NCI-H1930 (cell line): ENCODE measurements at places on chromosomes 1 and 21.

GRCh38 chr1:59768792-59769735, 45.7 kb upstream of the HOOK1 start:
- no peak for DNase-seq

- no peak for DNase-seq
Observed at GRCh38 chr1:100361511-100362089, 9.3 kb downstream of the CDC14A start.

GRCh38 chr1:21573971-21574465, 64.8 kb downstream of the ALPL start:
- peak; percentile 62 for DNase-seq

- no peak for DNase-seq
Observed at GRCh38 chr1:172145231-172145651, 275.2 kb upstream of the C1orf105 start.

DNA sequence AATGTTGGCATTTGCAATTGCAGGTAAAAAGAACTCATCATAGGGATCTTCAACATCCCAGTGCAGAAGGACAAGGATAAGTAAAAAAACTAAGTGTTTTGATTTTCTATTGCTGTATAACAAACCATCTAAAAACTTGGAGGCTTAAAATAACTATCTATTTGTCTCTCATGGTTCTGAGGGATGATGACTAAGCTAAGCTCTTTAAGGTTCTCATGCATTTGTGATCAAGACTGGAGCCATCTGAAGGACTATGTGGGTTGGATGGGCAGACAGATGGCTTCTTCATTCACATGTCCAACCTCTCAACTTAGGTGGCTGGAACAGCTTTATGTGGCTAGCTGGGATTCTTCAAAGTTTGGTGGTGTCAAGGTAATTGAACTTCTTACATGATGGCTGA, 51.5 kb downstream of the RPL5 start:
- DNase-seq: no peak

DNA sequence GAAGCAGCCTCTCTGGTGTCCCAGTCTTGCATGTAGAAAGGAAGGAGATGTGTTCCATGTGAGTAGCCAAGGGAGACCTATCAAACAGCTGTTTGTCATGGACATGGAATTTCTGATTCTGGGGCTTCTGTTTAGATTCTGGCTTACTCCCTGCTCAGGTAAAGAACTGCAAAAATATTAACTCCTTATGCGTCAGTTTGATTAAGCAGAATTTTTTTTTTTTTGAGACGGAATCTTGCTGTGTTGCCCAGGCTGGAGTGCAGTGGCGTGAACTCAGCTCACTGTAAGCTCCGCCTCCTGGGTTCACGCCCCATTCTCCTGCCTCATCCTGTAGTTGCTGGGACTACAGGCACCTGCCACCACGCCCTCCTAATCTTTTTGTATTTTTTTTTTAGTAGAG, 6.8 kb downstream of the ARV1 start:
- DNase-seq: no peak

- no peak for DNase-seq
Observed at GRCh38 chr1:6545276-6546112, 8.8 kb downstream of the NOL9 start.
